Thyroid gland (tissue), 4 donors: ENCODE measurements at places on chromosomes 2 and 18. TPM values are rescaled to one million over a fixed set of nuclear protein-coding genes. Genes with fewer than 3 reads are reported as not detected.

Gene CTAGE1
- total RNA-seq: not detected

Gene ZNF396
- total RNA-seq: 5.3 TPM

Gene DSC3
- total RNA-seq: 1.5 TPM

Gene GCG
- total RNA-seq: not detected

Gene ETAA1
- total RNA-seq: 34.4 TPM

DNA sequence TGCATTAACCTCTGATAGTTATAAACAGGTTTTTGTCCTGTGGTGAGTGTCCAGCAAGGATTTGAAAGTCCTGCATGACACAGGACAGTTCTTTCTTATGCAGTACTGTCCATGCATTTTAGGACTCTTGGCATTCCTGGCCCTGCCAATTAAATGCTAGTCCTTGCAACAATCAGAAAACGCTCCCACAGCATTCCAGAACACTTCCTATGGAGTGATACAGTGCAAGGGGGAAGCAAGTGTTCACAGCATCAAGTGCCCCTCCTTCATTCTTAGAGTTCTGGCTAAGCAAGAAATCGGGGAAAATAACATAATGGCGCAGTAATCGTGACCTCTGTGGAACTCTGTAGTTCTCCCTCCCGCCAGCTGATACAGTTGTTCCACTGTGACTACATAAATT lies 62.9 kb downstream of the ARHGAP28 start:
- H3K36me3 ChIP-seq: no peaks in the 10 kb centered on the region
- no peak overlapping the region for H3K4me3 ChIP-seq
- H3K27ac ChIP-seq: no peak overlapping the region
- no peak for DNase-seq

GRCh38 chr2:65613968-65614555 lies 181.7 kb upstream of the SPRED2 start:
- no peak for DNase-seq
- no peaks in the 10 kb centered on the region for H3K36me3 ChIP-seq
- H3K4me1 ChIP-seq: no peaks in the 10 kb centered on the region
- H3K27ac ChIP-seq: no peak overlapping the region
- no peaks in the 10 kb centered on the region for H3K27me3 ChIP-seq
- no peak overlapping the region for H3K4me3 ChIP-seq

DNA sequence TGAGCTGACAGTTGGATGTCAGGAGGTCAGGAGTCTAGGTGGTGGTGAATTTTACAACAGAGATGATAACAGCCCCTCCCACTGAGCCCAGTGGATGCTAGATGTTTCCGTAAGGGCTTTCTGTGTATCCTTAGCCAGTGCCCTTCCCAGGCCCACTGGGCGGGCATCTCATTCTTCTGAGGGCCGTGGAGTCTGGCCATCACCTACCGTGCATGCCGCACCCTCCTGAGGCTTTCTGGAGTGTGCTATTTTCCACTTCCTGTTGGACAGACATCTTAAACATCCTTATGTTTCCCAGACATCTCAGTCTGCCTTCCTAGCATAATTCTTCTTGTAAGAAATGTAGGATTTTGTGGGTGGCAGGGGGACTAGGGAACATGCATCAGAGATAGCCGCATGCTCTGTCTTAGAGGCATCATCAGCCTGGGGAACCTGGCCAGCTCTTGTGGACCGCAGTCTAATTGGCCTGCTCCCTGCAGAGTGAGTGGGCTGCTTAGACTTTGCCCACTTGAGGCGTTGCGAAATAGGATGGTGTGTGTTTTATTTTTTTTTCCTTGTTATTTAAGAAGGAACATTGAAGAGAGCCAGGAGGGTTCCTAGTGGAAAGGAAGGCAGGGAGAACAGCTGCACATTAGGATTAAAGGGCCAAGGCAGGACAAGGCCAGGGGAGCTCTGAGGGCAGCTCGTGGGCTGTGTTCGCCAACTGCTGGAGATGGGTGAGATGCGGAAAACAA lies 135.8 kb downstream of the SH3RF3 start:
- no peak overlapping the region for H3K4me3 ChIP-seq
- H3K27me3 ChIP-seq: no peaks in the 10 kb centered on the region
- H3K36me3 ChIP-seq: no peaks in the 10 kb centered on the region
- DNase-seq: peak; percentile 74

DNA sequence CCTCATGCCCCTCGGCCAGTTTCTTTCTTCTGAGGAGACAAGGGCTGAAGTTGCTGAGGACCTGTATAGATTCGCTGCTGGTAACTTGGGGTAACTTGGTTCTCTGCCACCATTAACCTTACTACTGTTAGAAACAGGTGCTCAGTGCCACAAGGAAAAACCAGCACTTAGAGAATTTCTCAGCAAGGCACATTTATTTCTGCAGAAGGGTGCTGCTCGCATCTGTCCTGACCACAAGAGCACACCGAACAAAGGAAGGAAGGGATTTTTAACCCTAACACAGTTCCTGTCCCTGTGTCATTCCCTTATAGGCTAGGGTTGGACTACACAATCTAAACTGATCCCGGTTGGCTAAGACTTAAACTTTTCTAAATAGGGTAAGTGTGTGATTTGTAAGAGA lies 154.1 kb downstream of the SOCS6 start:
- no peaks in the 10 kb centered on the region for H3K36me3 ChIP-seq
- H3K27ac ChIP-seq: no peak overlapping the region
- H3K27me3 ChIP-seq: no peaks in the 10 kb centered on the region
- no peak overlapping the region for H3K4me3 ChIP-seq

GRCh38 chr18:26383454-26384270 lies 157.4 kb downstream of the TAF4B start:
- no peak for DNase-seq
- H3K36me3 ChIP-seq: no peaks in the 10 kb centered on the region
- H3K4me1 ChIP-seq: peaks cover 5% of the 10 kb centered on the region

- H3K27ac ChIP-seq: no peak overlapping the region
- no peak for DNase-seq
- no peaks in the 10 kb centered on the region for H3K36me3 ChIP-seq
- H3K4me3 ChIP-seq: no peak overlapping the region
- no peaks in the 10 kb centered on the region for H3K4me1 ChIP-seq
Measured at GRCh38 chr2:167787021-167787420, 460.4 kb downstream of the STK39 start.

GRCh38 chr18:30175621-30176225 lies 866.8 kb downstream of the DSC3 start:
- no peak overlapping the region for H3K27ac ChIP-seq
- H3K27me3 ChIP-seq: no peaks in the 10 kb centered on the region
- no peak overlapping the region for H3K4me3 ChIP-seq

DNA sequence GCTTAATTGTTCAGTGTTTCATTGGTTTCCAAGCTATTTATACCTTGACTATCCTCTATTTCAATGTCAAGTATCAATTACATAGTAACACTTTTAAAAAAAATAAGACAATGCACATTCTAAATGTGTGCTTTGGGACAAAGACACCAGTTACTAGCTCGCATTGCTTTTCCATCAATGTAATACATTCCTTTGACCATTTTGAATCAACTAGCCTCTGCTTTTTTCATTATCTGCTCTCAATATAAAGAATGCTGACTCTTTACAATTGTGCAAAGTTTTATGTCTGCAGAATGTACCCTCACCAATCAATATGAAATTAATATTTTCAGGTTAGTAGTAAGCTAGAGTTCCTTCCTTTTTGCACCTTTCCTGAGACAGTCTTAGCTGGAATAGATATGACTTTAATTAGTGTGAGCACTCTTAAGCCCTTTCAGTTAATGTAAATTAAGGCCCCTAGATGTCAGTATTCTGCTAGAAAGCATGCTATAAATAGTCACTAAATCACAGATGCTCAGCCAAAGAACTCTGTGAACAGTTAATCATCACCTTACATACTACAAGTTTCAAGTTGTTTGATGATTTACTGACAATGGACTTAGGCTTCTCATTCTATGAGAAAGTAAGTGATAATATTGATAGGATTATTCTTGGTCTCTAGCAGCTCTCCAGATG lies 413.6 kb downstream of the PTH2R start:
- H3K36me3 ChIP-seq: no peaks in the 10 kb centered on the region
- no peak overlapping the region for H3K4me3 ChIP-seq
- no peak for DNase-seq
- no peak overlapping the region for H3K27ac ChIP-seq
- no peaks in the 10 kb centered on the region for H3K27me3 ChIP-seq

- no peaks in the 10 kb centered on the region for H3K36me3 ChIP-seq
- no peaks in the 10 kb centered on the region for H3K27me3 ChIP-seq
- H3K4me1 ChIP-seq: peaks cover 7% of the 10 kb centered on the region
- H3K4me3 ChIP-seq: no peak overlapping the region
- no peak for DNase-seq
Measured at GRCh38 chr2:62184512-62185230, 11.2 kb upstream of the B3GNT2 start.

DNA sequence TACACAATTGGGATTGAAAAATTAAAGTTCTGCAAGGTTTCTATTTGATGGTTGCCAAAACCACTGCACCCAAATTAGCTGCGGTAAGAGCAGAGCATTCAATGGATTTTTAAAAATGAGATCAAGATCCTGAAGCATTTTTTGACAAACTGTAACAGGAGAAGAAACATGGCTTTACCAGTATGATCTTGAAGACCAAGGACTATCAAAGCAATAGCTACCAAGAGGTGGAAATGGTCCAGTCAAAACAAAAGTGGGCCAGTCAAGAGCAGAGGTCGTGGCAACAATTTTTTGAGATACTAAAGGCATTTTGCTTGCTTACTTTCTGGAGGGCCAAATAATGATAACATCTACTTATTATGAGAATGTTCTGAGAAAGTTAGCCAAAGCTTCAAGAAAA lies 186.8 kb downstream of the RDH14 start:
- no peak for DNase-seq
- no peaks in the 10 kb centered on the region for H3K4me1 ChIP-seq
- H3K4me3 ChIP-seq: no peak overlapping the region
- no peaks in the 10 kb centered on the region for H3K27me3 ChIP-seq
- no peaks in the 10 kb centered on the region for H3K36me3 ChIP-seq
- no peak overlapping the region for H3K27ac ChIP-seq

DNA sequence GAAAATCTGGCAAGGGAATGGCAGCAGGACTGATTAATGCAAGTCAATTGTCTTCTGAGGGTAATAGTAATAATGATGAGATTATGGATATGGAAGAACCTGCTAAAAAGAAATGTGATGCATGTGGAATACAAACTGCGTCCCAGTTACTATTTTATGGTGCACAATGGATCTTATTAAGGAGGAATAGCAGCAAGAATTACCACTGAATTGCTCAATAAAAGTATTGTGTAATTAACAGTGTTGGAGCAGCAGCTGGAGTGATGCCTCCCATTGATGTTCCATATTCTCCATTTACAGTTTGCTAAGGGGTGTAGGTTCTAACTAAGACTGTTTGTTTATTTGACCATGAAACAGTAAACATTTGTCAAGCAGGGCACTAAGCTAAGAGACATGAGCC lies 167.9 kb downstream of the HRH4 start:
- H3K36me3 ChIP-seq: no peaks in the 10 kb centered on the region
- H3K27ac ChIP-seq: no peak overlapping the region
- no peak overlapping the region for H3K4me3 ChIP-seq
- H3K27me3 ChIP-seq: no peaks in the 10 kb centered on the region
- no peaks in the 10 kb centered on the region for H3K4me1 ChIP-seq

GRCh38 chr2:212193056-212193455 lies 345.5 kb downstream of the ERBB4 start:
- DNase-seq: no peak
- H3K4me1 ChIP-seq: no peaks in the 10 kb centered on the region
- no peaks in the 10 kb centered on the region for H3K27me3 ChIP-seq
- H3K4me3 ChIP-seq: no peak overlapping the region

DNA sequence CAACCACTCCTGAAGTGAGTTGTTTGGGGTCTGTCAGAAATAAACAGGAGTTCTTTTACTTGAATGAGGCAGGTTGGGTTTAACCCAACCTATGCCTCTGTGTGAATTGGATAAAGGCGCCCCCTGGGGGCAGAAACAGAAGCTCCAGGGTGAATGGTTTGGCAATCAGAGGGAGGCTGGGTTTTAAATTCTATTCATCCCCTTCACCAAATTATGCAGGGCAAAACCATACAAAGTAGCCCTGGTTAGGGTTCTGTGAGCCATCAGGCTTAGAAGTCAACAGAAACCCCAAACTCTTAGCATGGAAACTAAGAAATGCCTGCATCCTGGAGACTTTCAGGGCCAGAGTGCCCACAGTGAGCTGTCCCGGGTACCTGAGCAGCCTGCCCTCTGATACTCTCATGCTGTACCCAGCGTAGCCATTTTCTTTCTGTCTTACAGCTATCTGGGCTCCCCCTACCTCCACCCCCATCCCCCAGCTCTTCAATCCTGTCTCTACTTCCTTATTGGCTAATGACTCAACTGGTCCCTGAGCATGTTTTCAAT lies 241.5 kb downstream of the ICOS start:
- no peaks in the 10 kb centered on the region for H3K4me1 ChIP-seq
- H3K36me3 ChIP-seq: no peaks in the 10 kb centered on the region
- no peak overlapping the region for H3K4me3 ChIP-seq
- H3K27ac ChIP-seq: no peak overlapping the region
- peak; percentile 30 for DNase-seq
- H3K27me3 ChIP-seq: no peaks in the 10 kb centered on the region

- no peak for DNase-seq
- peaks cover 6% of the 10 kb centered on the region for H3K4me1 ChIP-seq
- no peaks in the 10 kb centered on the region for H3K36me3 ChIP-seq
- H3K4me3 ChIP-seq: no peak overlapping the region
Measured at GRCh38 chr2:10963155-10963554, 51.4 kb downstream of the KCNF1 start.

DNA sequence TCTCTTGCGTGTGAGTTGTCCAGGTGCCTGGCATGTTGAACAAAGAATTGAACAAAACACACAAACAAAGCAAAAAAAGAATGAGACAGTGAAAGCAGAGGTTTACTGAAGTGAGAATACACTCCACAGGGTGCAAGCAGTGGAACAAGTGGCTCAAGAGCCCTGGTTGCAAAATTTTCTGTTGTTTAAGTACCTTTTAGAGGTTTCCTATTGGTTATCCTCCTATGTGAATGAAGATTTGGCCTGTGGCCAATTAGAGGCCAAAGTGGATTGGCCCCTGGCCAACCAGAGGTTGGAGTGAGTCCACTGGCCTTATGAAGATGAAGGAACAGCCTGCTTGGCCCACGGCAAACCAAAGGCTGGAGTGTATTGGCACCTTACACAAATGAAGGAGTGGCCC lies 1188.5 kb upstream of the NRXN1 start:
- no peaks in the 10 kb centered on the region for H3K27me3 ChIP-seq
- peaks cover 15% of the 10 kb centered on the region for H3K4me1 ChIP-seq
- DNase-seq: peak; percentile 89
- no peak overlapping the region for H3K4me3 ChIP-seq
- H3K27ac ChIP-seq: no peak overlapping the region
